ENCODE measurements at places on chromosomes 1 and 21. TPM values are rescaled to one million over a fixed set of nuclear protein-coding genes. Genes with fewer than 3 reads are reported as not detected.

Gene RSPH1
- total RNA-seq = not detected

Gene RPS6KC1
- 5.4 TPM for total RNA-seq

DNA sequence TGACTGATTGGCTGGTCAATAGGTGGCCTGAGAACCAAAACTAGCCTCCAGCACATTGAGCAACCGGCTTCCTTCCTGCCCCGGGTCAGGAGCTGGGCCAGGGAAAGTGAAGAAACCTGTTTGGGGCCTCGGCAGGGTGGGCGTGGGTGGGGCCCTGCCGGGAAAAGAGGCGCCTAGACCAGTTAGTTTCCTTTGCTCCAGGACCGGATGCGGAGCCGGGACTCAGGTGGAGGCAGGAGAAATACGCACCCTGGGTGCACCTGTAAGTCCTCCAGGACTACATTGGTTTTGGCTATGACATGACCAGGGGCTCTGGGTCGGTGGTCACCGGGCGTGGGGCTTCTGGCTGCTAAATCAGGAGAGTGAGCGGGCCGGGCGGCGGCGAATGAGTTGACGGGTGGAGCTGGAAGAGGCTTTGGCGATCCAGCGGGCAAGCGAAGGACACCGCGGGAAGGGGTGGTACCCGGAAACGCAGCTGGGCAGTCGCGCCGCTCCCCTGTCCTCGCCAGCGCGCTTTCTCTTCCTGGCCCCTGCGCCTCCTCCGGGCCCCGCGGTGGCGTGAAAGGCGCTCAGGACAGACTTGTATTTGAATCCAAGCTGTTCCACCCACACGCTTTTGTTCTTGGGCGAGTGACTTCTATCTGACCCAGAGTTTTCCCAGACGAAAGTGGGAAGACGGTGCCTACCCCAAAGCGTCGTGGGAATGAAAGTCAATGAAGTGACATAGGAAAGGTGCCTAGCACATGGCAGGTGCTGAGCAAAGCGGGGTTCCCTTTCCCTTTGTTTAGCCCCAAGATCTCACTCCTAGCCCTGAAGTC is 30.6 kb upstream of the JUN start:
- no peak for DNase-seq

DNA sequence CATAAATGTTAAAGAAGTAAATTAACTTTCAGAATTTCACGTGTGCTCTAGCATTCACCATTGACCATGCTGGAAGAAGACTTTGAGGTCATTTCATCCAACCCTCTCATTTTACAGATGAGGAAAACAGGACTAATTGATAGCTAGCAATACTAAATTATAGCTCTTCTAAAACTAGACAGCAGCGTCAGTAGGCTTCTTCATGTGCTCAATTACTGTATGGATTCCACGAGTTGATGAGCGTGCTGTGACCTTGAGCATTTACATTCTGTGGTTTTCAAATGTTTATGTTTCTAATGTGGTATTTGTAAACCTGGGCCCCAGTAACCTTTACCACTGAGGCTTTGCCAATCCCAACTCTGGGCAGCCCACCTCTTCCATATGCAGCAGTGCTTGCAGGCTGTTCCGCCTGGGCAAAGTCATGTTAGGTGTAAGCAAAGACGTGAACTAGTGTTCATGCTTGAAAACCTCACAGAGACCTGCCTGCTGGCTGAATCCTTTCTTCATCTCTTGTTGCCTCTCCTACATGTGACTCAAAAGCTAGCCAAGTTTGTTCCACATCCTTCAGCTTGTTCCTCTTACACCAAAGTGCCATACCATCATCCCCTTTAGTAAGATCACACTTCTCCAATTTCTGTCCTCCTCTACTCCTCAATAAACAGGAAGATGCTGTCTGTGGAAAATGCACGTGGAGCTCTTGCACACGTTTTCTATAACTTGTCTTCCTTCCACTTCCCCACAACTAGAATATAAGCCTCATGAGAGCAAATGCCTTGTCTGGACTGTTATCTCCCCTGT is 17.2 kb downstream of the KCNJ15 start:
- DNase-seq = no peak

- DNase-seq = no peak
These were observed 40.1 kb downstream of the TMEM200B start for GRCh38 chr1:29083317-29084195.
